ENCODE measurements at places on chromosomes 6 and 20.
A peak's percentile ranks its signal among the peaks of the same experiment; 100 is the strongest.

- no peak for DNase-seq
Measured at GRCh38 chr20:6130045-6130444, 7.2 kb upstream of the FERMT1 start.

DNA sequence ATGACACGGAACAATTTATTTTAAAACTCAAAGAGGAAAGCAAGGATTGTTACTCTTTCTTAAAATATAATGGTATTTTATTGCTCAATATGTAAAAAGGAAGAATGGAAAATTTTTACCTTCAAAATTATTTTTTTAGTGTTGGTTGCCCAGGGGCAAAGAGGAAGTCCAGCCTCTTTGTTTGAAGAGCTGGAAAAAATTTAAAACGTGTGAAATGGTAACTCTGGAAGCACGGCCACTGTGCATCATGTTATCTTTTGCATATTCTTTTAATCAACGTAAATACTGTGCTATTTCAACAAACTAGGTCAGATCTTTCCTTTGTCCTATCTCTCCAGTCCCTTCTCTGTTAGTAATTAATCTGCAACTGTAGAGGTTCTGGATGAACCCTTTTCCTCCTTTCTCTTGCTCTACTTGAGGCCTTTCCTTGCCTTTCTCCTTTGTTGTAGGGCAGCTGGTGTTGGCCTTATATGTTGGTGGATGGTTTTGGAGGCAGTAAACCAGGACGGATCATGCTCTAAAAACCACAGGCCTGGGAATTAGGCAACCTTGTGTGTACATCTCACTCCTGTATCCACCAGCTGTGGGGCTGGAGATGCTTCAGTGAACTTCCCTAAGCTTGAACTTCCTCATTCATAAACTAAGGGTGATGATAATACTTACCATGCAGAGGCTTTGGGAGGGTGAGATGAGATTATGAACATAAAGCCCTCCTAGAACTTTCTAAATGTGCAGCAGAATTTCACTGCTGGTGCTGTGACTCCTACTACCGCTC lies 143.3 kb downstream of the PRL start:
- DNase-seq, result peak; percentile 49

GRCh38 chr20:47653869-47654268 lies 131.4 kb downstream of the SULF2 start:
- DNase-seq, result no peak

DNA sequence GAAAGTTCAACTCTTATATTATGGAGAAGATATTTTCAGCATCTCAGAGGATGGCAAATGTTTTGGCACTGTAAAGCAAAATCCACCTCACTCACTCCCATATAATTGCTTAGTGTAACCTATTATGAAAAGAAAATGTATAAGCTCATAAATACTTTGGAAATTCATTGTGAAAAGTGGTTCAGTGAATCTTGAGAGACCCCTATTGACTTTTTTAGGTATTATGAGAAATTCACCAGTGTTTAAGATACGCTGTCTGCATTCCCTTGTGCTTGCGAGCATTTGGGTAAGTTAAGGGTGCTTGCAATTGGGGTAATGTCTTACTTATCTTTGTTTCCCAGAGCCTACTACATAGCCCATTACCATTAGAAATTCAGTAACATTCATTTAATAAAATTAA lies 66.3 kb upstream of the BMP5 start:
- DNase-seq, result no peak

DNA sequence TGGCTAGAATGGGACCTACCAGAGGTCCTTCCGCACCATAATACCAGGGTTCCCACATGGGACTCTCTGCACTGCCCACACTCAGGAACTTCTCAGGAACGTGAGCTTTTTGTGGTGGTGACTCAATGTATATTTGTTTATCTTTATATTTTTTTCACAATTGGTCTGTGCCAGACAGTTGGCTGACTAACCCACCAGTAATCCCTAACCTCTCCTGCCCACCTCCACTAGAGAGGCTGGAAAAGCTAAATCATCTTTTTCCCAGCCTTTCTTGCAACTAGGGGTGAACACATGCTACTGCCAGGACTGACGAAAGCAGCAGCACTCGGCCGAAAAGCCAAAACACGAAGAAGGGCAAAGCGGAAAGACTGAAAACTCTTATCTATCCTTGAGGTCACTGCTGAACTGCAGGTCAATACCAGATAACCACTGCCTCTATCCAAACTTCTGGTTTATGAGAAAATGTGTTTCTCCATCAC lies 112.9 kb downstream of the TRERF1 start:
- DNase-seq, result peak; percentile 99

GRCh38 chr6:13466304-13467215 lies 20.8 kb downstream of the GFOD1 start:
- no peak for DNase-seq

DNA sequence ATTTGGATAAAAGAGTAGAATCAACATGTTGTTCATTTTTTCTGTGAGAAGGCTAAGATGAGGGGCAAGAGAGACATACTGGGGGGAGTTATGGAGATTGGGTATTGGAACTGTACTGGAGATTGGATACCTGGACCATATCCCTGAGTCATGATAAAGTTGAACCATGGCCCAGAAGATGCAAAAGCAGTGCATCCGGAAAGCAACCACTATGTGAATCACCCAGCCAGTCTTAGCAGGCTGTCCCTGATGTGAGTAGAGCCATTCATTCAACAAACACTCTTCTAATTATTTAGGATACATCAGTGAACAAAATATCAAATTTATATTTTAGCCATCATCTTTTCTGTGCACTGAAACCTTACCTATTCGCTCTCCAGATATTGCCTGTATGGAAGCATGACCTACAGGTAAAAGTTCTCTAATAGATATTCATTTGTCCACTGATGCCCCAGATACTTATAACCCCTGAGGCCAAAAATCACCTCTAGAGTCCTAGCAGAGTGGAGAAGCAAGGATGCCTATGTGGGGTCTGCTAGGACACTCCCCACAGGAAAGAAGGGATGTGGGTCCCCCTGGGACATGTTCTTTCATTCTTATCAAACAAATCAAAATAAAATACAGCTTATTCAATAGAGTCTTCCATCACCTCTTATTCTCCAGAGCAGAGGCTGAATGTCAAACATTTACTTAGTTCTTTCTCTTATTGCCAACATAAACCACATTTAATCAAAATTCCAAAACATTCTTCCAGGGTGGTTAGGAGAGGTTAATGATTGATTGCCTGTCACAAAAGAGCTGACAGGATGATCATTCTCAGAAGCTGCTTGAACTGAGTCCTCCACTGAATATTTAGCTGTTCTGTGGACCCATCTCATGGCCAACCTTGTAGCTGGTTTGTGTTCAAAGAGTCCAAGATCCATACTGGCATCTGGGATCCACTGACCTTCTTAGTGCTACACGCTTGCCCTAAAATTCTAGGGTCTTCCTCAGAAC lies 37.0 kb upstream of the PKHD1 start:
- DNase-seq, result no peak

DNA sequence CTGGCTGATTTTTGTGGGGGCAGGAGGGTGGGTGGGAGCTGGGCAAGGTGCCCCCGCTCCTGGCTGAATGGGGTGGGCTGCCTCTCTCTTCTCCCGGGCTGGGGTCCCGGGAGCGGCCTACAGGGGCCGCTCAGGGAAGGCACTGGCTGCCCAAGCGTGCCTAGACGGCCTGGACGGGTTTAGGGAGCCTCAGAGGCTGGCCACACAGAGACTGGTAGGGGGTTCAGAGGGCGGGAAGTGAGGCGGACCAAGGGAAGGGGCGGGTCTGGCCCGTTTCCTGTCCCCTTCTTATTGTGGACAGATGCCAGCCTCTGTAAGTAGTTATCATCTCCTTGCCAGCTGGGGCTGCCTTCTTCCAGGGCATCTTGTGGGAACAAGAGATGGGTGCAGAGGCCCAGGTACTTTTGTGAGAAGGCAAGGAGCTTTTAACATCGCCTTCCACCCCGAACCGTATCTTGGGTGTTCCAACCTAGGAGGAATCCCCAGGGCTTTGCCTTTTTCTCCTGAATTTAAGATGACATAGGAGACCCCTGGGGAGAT lies 437 bp downstream of the CD40 start:
- DNase-seq, result no peak

- DNase-seq, result no peak
Measured at GRCh38 chr20:672963-673602, 2.5 kb downstream of the SCRT2 start.

DNA sequence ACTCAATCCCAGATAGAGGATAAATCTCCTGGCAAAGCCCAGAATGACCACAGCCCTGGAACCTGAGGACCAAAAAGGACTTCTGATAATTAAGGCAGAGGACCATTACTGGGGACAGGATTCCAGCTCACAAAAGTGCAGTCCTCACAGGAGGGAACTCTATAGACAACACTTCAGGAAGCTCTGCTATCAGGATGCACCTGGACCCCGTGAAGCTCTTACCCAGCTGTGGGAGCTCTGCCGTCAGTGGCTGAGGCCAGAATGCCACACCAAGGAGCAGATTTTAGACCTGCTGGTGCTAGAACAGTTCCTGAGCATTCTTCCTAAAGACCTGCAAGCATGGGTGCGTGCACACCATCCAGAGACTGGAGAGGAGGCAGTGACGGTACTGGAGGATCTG lies 992 bp downstream of the ZSCAN16 start:
- no peak for DNase-seq

DNA sequence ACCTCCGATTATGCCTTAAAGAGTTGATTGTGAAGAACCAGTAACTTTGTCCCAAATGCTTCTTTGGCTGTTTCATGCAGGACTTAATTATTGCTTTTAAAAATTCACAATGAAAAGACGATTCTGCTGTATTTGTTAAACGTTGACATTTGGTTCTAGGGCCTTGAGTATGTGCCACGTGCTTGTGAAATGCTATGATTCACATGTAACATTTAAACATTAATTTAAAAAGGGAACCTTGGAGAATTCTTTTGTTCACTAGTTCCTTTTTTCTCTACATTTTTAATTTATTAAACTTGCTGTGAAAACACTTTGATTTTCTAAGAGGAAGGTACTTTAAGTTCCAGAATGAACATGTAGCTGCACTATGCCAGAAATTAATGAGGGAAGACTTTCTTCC lies 9.5 kb downstream of the GZF1 start:
- no peak for DNase-seq
